Central memory CD4-positive, alpha-beta T cell (primary cell): ENCODE measurements at places on chromosomes 1 and 21.

- no peak for DNase-seq
Measured at GRCh38 chr1:236167154-236167553, 24.8 kb downstream of the GPR137B start.

DNA sequence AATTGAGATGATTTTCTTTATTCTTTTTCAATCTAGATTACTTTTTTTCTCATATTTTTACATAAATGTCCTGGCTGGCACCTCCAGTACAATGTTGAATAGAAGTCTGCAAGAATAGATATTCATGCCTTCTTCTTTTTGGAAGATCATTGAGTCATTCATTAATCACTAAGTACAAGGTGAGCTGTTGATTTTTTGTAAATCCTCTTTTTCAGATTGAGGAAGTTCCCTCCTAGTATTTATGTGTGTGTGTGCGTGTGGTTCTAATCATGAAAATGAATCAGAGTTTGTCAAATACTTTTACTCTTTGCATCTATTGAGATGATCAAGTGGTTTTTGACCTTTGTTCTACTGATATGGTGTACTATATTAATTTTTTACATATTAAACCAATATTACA, 859.3 kb downstream of the KCNT2 start:
- no peak for DNase-seq

- DNase-seq = no peak
Measured at GRCh38 chr1:113073479-113073950, 517 bp downstream of the LRIG2 start.

DNA sequence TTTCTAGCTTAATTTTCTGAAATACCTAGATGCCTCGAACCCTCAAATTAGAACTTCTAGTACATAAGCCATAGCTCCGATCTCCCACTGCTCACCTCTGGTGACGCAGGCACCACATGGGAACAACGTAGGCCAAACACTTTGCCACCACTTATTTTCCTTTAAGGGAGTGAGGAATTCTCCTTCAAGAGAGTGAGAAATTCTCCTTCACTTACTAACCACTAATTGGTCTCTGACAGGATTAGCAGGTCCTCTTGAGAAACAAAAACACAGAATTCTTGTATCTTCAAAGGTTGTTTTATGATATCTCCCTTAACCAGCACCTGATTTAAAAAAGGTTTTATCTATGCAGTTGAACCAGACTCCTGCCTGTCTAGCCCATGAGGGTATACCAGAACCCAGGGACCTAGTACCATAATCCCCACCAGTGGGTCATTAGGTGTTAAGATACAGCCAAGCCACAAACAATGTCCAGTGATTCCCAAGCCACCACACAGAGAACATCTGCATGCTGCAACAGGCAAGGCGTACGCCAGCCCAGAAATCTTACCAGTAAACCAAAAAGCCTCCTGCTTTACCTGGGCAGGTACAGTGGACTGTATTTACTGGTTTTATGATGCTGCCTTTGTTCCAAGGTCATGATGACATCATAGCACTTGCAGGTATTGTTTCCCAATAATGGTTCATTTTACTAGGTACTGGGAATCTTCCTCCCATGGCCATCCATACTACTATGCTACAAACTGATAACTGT, 20.3 kb upstream of the CXADR start:
- DNase-seq = no peak

DNA sequence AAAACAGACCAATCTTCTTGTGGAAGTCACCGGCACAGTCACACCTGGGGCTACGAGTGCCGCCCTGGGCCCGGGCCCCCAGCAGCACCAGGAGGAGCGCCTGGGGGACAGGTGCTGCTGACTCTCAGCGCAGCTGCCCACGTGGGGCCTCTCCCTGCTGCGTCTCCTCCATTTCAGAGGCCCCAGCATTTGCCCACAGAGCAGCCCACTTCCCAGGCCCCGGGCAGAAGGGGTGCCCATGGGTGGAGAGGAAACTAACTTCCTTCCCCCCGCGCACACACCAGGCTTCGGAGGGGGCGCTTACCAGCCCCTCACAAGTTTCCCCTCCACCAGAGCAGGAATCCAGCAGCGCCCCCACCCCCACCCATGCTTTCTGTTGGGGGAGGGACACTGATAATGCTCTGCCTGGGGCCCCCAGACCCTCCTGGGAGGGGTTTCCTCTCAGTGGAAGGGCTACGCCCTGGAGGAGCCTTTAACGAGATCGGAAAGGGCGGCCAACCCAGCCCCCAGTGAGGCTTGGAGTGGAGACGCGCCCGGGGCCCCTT, 440 bp downstream of the TNFRSF25 start:
- peak; percentile 68 for DNase-seq

GRCh38 chr1:226615876-226616275, 67.3 kb downstream of the STUM start:
- DNase-seq = no peak

DNA sequence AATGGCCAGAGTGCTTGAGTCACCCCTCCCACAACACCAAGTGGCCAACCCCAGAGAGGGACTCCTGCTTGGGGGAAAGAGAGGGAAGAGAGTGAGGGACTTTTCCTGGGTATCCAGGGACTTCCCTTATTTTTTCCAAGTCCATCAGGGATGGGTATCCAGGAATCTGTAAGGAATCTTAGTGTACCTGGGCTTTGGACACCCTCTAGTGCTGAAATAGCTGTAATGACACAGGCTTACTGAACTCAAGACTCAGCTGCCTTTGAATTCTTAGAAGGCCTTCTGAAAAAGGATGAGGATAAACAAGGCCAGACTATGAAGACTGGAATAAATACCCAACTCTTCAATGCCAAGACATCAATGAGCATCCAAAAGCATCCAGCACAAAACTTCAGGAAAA, 12.0 kb downstream of the TSHB start:
- DNase-seq = no peak

- DNase-seq = no peak
Measured at GRCh38 chr1:66360285-66360724, 173.6 kb upstream of the SGIP1 start.

DNA sequence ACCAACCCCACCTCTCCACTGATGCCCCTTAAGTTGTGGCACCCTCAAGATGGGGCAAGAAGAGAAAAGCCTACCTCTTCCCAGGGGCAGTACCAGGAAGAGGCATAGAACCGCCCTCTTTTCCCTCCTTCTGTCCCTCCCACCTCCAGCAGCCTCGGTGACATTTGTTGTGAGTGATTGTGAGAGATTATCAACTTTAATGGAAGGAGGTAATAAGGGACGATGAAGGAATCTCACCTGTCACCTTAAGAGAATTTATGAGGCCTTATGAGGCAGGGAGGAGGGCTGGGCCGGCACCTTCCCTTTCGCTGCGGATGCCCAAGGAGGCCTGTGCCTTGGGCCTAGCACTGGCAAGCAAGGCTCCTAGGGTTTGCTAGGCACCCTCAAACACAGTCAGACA, 1.4 kb upstream of the ADGRB2 start:
- DNase-seq = no peak

DNA sequence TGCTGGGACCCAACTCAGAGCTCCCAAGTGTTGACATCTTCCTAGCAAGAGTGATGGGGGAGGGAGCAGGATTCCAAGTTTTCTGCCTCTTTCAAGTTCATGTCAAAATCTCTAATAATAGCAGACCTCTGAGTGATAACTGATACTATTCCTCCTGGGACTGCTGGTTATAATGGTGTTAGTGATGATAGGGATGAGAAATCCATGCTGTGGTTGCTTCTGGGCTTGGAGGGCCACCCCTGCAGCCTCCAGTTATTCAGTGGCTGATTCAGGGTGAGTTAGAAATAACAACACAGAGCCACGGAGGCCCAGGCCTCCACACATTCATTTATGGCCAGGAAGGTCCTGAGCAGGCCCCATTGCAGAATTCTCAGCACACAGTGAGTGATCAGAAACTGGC, 40.6 kb upstream of the ARTN start:
- DNase-seq = no peak

- peak; percentile 83 for DNase-seq
Measured at GRCh38 chr1:234730770-234731568, 121.0 kb upstream of the IRF2BP2 start.

DNA sequence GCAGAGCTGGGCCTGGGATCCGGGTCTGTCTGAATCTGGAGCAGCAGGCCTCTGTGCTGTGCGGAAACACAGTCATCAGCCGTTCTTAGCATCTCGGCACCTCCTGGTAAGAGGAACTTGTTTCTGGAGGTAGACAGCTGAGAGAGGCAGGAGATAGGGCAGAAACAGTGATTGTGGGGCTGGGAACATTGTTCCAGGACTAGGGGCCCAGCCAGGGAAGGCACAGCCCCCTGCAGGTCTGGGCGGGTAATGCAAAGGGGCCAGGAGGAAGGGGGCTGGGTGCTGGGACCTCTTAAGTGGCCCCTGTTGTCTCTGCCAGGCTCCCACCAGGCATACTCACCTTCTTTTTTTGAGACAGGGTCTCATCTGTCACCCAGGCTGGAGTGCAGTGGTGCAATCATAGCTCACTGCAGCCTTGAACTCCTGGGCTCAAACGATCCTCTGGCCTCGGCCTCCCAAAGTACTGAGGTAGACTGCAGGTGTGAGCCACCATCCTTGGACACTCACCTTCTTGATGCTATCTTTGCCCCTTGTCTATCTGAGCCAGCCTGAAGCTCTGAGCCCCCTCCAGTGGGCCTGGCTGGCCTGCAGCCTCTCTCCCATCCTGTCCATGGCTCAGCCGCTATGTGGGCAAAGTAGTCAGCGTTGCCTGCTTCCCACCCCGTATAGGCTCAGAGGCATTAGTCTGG, 134.3 kb upstream of the ZBTB40 start:
- no peak for DNase-seq

GRCh38 chr21:44593598-44594405, 1.5 kb upstream of the KRTAP10-6 start:
- DNase-seq = no peak

GRCh38 chr1:210588946-210589345, 260.2 kb downstream of the HHAT start:
- DNase-seq = no peak

DNA sequence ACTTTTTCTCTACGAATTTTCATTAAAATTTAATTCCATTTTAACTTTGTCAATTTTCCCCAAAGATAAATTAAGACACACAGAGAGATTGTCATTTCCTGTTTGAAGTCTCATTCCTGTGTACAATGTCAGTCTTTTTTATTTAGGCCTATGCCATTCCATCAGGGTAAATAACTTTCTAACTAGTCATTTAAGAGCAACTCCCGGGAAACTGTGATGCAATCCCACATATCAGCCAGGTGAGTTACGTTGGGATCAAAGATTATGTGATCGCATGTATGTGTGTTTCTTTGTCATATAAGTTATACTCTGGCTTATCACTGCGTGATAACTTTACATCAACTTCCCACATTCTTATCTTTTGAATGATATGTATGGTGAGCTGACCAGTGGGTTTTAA, 86.1 kb upstream of the S1PR1 start:
- no peak for DNase-seq

DNA sequence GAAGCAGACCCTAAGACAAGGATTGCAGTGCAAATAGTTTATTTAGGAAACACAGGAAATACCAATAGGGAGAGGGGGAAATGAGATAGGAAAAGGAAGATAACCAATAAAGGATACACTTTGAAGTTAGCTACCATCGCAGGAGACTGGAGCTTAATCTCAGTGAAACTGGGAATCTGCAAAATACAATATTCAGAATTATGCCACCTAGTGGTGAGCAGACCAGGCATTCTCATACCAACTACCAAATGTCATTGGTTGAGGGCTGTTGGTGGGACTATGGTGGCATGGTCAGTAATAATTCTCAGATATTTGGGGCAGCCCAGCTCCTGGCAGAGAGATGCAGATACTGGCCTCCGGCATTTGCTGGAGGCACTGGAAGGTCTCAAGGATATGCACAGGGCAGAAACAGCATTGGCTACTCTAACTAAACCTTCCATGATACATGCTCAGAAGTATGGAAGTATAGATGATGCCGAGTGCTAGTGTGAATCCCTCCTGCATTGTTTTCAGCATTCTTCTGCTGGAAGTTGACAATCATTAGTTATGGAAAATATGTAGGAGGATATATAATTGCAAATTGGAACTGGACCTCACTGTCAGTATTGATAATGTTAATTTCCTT, 11.8 kb upstream of the ZFP69B start:
- DNase-seq = no peak

- DNase-seq = no peak
Measured at GRCh38 chr1:226302731-226303130, 6.2 kb downstream of the LIN9 start.

GRCh38 chr1:30649321-30649991, 73.9 kb downstream of the MATN1 start:
- no peak for DNase-seq

DNA sequence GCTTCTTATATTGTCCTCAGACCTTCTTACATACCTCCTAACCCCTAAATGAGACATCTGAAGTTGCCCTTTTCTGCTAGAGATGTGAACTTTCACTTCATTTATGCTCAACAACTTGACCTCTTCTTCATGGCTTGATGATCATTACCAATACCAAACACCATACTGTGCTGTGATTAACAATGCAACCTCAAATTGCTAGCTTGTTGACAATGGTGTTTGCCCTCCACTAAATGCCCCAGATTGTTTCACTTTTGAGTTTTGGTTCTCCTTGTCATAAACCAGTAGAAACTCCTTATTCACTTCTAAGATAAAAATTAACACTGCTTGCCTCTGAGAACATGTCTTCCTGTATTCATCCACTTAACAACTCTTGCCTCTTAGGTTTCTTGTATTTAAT, 5.6 kb downstream of the JAK1 start:
- DNase-seq = no peak

DNA sequence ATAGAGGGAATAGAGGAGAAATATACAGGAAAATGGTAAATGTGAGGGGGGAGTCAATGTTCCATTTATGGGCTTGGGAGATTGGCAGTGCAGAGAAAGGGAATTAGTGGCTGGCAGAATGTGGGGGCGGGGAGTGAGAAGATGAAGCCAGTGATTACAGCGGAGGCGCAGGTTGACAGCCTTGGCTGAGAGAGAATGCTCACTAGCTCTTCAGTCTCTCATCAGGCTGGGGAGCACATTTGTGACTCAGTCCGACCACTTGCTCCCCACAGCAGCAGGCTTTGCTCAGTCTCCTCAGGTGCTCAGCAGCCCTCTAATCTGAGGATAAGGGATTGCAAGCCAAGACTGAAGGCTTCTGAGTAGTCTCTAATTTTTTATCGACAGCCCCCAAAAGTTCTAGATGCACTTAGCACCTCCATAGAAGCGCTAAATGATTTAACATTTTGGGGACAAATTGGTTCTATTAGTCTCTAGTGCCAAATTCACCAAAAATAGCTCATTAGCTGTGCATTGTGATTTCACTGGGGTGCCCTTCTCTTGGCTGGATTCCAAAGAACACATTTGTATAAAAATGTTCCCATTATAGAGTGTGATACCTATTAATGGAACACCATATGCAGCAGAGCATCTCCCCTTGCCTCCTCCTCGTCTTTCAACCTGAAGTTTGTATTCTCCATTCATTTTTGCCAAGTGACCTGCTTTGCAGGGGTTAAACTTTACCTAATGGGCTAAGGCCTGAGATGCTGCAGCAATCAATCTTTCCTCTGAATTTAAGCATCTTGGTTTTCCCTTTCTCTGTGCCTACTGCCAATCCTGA, 191.8 kb downstream of the ZNF326 start:
- no peak for DNase-seq

- DNase-seq = peak; percentile 6
Measured at GRCh38 chr1:153728305-153729066, 636 bp downstream of the INTS3 start.
